ENCODE measurements at places on chromosomes 5 and 9. TPM values are rescaled to one million over a fixed set of nuclear protein-coding genes. Genes with fewer than 3 reads are reported as not detected.
A peak's percentile ranks its signal among the peaks of the same experiment; 100 is the strongest.

- no peak overlapping the region for H3K4me3 ChIP-seq
- H3K4me1 ChIP-seq = no peaks in the 10 kb centered on the region
- H3K27ac ChIP-seq = no peak overlapping the region
- H3K27me3 ChIP-seq = no peaks in the 10 kb centered on the region
Observed at GRCh38 chr9:1994180-1994579, 21.0 kb upstream of the SMARCA2 start.

DNA sequence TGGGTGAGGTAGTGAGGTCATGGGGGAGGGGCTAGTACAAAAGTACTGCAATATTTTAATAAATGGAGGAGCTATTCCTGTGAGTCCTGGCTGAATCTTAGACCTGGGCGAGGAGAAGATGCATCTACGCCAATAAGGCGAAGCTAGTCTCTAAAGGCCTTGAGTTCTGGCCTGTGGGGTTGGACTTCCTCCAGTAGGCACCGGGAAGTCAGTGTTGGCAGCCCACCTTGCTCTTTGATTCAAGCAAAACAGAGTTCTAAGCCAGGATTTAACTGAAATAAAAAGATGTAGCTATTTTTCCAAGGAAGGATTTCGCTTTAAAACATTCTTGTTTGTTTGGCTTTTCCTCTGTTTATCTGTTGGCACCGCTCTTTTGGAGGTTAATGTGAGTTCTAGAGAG, 244.6 kb downstream of the KIF4B start:
- H3K36me3 ChIP-seq = no peaks in the 10 kb centered on the region
- H3K27ac ChIP-seq = no peak overlapping the region
- H3K4me3 ChIP-seq = no peak overlapping the region

- no peak overlapping the region for H3K27ac ChIP-seq
- no peaks in the 10 kb centered on the region for H3K27me3 ChIP-seq
- H3K36me3 ChIP-seq = no peaks in the 10 kb centered on the region
- no peak for DNase-seq
Observed at GRCh38 chr5:145316282-145316681, 518.9 kb downstream of the PRELID2 start.

- no peak overlapping the region for H3K4me3 ChIP-seq
- H3K27me3 ChIP-seq = peaks cover 6% of the 10 kb centered on the region
- no peaks in the 10 kb centered on the region for H3K36me3 ChIP-seq
- no peaks in the 10 kb centered on the region for H3K4me1 ChIP-seq
- no peak for DNase-seq
Observed at GRCh38 chr5:170603578-170604565, 100.1 kb downstream of the KCNIP1 start.

DNA sequence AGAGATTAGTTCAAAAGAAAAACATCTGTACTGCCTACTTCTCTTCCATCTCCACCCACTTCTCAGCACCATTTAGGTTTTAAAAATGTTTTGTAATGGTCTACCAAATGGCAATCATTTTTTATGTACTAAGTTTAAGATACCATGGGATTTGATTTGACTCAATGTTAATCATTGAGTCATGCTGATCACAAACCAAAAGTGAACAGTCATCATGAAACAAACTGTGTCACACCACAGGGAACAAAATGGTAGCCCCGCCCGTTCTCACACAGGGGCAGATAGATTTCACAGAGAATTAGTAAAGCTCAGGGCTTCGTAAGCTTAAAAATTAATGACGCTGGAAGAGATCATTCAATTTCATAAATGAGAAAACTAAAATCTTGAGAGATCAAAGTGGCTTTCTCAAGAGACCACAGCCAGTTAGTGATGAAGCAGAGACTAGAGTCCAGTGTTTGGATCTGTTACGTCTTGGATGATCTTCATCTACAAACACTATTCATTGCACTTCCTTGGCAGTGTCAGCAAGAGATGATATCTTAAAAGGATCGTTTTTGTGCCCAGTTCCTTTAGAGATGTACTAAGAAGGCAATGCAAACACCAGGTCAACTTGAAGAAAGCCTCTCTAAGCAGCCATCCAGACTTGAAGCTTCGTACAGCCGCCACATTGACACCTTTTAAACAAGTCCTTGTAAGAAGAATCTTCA, 33.9 kb upstream of the TRIO start:
- no peak for DNase-seq
- H3K27ac ChIP-seq = no peak overlapping the region
- H3K27me3 ChIP-seq = no peaks in the 10 kb centered on the region
- H3K36me3 ChIP-seq = no peaks in the 10 kb centered on the region
- no peak overlapping the region for H3K4me3 ChIP-seq

- H3K27me3 ChIP-seq = no peaks in the 10 kb centered on the region
- DNase-seq = no peak
- peaks cover 21% of the 10 kb centered on the region for H3K4me1 ChIP-seq
- H3K36me3 ChIP-seq = no peaks in the 10 kb centered on the region
- H3K27ac ChIP-seq = no peak overlapping the region
- H3K4me3 ChIP-seq = no peak overlapping the region
Observed at GRCh38 chr5:78905084-78905938, 79.8 kb downstream of the ARSB start.

CNTNAP3B gene
- 11.1 TPM for total RNA-seq

DNA sequence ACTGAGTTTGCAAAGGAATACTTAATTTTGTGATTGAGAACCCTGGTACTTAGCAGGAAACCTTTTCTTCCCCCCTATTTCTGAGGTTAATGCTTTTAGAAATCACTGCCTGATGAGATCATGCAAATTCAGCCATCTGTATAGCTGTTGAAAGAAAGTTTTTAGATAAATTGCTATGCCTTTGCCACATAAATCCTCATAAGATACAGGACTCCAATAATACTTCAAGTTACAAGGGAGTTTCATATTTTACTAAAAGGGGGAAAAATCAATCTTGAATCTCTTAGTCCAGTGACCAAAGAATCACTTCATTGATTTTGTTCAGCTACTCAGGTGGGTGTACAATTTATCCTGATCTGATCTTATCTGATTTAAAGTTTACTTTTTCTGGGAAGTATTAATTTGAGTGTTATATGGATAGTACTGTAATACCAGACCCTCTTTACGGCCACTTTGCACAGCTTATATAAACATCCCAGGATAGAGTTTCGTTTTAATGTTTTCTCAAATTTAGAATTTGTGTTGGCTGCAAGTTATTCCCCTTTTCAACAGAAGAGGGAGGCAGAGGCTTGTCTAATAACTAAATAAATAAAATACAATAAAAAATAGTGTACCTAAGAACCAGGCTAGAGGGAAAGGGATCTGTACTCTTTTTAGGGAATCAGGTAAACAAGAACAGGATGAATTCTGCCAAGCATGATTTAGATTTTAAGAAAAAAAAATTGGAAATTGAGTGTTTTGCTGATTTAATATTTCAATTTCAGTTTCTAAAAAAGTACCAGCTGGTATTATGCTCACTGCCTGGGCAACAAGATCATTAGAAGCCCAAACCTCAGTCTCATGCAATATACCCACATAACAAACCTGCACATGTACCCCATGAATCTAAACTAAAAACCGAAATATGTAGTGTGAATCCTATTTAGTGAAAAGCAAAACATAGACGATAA, 69.1 kb downstream of the PSAT1 start:
- H3K27me3 ChIP-seq = peaks cover 16% of the 10 kb centered on the region
- H3K27ac ChIP-seq = no peak overlapping the region
- H3K4me3 ChIP-seq = no peak overlapping the region
- no peaks in the 10 kb centered on the region for H3K36me3 ChIP-seq

GRCh38 chr5:73188764-73189531, 16.0 kb downstream of the TMEM174 start:
- no peak overlapping the region for H3K4me3 ChIP-seq
- peaks cover 11% of the 10 kb centered on the region for H3K27me3 ChIP-seq
- DNase-seq = no peak
- no peaks in the 10 kb centered on the region for H3K36me3 ChIP-seq
- peaks cover 7% of the 10 kb centered on the region for H3K4me1 ChIP-seq
- no peak overlapping the region for H3K27ac ChIP-seq

P4HA2 gene
- 75.7 TPM for total RNA-seq

DNA sequence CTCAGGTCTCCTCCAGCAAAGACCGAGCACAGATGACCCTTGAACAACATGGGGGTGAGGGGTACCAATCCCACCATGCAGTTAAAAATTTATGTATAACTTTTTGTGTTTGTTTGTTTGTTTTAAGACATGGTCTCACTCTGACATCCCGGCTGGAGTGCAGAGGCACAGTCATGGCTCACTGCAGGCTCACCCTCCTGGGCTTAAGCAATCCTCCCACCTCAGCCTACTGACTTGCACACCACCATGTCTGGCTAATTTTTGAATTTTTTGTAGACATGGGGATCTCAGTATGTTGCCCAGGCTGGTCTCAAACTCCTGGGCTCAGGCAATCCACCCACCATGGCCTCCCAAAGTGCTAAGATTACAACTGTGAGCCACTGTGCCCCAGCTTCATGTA, 231.0 kb upstream of the PIK3R1 start:
- no peak for DNase-seq
- H3K4me3 ChIP-seq = no peak overlapping the region
- H3K27ac ChIP-seq = no peak overlapping the region
- no peaks in the 10 kb centered on the region for H3K4me1 ChIP-seq
- no peaks in the 10 kb centered on the region for H3K27me3 ChIP-seq

TMOD1 gene
- total RNA-seq = 7.9 TPM

DNA sequence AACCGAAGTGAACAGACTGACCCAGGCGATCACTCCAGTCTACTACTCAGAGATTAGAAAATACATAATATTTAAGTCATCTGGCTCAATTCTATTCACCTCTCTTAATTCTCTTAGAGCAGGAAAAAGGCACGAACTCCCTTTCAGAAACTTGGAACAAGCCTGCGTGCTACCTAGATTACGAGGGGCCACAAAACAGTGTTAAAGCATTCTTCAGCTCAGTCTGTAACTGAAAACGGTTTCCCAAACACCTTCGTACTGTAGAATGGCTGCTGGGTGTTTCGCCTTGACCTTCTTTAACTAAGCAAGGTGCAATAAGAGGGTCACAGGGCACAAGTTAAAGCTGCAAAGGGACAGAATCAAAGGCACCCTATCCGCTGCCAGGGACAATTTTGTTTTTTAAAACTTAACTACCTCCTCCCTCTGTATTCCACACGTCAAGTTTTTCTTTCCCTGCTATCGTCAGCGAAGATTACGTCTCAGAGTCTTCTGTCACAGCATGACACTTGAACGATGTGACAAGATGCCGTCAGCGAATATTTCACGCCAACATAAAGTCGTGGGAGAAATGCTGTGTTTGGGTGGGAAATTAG, 687 bp downstream of the LYSMD3 start:
- peaks cover 42% of the 10 kb centered on the region for H3K4me1 ChIP-seq
- peak overlapping the region; percentile 78 for H3K4me3 ChIP-seq
- H3K27ac ChIP-seq = peak overlapping the region; percentile 88
- H3K36me3 ChIP-seq = peaks cover 12% of the 10 kb centered on the region
- DNase-seq = no peak

DNA sequence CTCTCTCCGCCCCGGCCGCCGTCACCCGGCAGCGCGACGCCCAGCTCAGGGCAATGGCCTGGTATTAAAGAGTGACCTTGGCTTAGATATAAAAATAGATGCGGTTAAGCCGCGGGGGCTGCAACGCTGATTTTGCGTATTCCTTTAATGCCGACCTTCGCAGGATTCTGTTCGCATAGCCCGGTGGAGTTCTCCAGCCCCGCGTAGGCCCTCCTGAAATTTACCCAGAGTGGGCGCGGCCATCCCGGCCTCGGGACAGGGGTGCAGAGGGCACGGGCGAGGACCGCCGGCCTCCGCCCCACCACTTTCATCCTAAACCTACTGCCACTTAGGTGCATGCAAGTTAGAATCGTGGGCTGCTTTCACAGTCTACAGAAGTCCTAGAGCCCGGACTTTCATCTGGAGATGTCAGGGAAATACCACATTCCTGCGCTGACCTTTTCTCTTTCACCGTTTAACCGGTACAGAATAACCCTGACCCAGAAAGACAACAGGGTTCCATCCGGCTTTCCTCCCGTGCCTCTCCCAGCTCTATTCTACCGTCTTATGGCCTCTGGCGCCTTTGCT, 492 bp upstream of the FAM169A start:
- no peak overlapping the region for H3K27ac ChIP-seq
- peak overlapping the region; percentile 58 for H3K4me3 ChIP-seq
- peaks cover 44% of the 10 kb centered on the region for H3K27me3 ChIP-seq
- H3K4me1 ChIP-seq = peaks cover 12% of the 10 kb centered on the region
- no peaks in the 10 kb centered on the region for H3K36me3 ChIP-seq

FAM78A gene
- total RNA-seq = 18.3 TPM

DNA sequence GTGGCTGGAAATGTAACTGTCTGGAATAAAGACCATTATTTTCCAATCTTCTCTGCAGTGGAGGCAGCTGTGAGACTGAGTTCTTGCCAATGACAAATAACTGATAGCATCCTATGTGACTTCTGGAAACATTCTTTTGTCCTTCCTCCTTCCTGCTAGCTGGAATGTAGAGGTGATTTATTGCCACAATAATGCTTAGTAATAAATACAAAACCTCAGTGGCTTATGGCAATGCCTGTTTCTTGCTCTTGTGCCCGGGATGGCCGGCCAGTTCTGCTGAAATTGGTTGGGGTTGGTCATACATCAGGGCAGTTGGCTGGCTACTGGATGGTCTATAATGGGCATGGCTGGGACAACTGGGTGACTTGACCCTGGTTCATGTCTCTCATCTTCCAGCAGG, 12.2 kb upstream of the TEX48 start:
- no peak overlapping the region for H3K27ac ChIP-seq
- no peaks in the 10 kb centered on the region for H3K4me1 ChIP-seq
- DNase-seq = no peak
- H3K27me3 ChIP-seq = no peaks in the 10 kb centered on the region
- no peak overlapping the region for H3K4me3 ChIP-seq
